ENCODE measurements at places on chromosomes 11 and 22.

GRCh38 chr11:100574894-100575769 lies 112.0 kb upstream of the ARHGAP42 start:
- no peak for DNase-seq

DNA sequence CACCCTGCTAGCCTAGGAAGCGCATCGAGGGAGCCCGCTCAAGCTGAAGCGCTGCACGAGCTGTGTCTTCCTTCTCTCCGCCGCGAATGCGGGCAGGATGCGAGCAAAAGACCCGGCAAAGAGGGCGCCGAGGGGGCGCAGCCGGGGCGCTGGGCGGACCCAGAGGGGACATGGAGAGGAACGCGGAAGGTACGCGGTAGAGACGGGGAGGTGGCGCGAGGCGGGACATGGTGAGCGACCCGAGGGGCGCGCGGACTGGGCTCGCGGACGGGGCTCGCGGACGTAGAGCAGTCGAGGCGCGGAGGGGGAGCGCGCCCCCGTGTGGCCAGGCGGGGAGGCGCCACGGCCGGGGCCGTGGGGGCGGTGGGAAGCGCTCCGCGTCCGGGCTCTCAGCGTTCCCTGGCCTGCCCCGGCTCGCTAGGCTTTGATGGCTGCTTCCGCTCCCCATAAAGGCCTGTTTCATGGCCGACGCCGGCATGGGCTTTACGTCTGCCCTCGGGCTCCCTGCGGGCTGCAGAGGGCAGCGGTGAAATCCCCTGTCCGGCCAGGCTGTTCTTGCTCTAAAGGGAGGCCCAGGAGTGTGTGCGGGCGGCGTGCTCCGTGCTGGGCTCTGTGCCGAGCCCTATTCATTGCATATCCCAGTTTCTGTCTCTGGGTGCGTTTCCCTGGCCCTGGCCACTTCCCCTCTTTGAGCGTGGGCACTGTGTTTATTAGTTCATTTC lies 31.2 kb upstream of the TRIM29 start:
- no peak for DNase-seq

DNA sequence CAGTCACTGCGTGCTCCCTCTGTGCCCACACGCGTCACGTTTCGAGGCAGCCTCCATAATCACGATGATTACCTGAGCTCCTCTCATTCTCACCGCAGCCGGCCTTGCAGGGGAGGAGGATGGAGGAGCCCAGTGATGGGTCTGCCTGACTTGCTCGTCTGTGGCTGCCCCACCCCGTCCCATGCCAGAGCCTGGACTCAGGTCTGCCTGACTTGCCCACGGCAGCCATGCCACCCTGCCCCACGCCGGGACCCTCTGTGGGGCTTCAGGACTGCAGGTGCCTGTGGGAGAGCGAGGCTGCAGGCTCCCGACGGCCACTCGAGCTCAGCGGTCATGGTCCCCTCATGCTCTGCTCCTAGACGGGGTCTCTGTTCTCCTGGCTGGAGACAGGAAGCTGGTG lies 1025.1 kb downstream of the BRD1 start:
- no peak for DNase-seq

DNA sequence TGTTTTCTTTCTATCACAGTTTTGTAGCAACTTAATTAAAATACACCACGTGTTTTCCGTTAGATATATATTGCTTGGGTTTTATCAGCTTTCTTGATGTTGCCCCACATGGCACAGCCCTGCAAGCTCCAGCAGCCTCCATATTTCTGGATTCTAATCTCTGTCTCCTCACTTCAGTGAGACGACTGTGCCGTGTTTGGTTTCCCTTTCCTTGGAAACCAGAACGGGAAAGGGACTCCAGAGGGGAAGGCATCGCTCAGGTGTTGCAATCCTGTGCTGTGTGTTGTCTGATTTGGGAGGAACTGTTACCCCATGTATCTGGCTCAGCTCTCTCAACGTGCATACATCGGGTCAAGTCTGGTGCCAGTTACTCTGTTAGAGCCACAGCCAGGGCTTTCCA lies 464.2 kb upstream of the B3GAT1 start:
- DNase-seq: no peak

GRCh38 chr11:69040581-69041260 lies 8.0 kb upstream of the TPCN2 start:
- no peak for DNase-seq

- no peak for DNase-seq
These were observed 26.8 kb upstream of the PHLDA2 start for GRCh38 chr11:2955906-2956476.

- DNase-seq: no peak
These were observed 75.4 kb downstream of the ME3 start for GRCh38 chr11:86596861-86597586.

DNA sequence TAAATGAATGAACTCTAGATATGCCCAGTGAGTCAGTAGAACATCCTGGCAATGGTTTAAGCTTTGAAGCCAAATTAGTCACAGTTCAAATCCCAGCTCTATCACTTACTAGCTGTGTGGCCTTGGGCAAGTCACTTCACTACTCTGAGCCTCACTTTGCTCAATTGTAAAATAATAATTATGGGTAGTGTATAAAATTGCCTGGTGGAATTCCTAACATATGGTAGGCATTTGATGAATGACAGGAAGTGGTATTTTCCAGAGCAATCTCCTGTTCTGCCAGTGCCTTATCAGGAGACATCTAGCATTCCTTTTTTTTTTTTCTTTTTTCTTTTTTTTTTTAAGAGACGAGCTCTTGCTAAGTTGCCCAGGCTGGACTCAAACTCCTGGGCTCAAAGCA lies 13.0 kb downstream of the SCN4B start:
- DNase-seq: no peak

DNA sequence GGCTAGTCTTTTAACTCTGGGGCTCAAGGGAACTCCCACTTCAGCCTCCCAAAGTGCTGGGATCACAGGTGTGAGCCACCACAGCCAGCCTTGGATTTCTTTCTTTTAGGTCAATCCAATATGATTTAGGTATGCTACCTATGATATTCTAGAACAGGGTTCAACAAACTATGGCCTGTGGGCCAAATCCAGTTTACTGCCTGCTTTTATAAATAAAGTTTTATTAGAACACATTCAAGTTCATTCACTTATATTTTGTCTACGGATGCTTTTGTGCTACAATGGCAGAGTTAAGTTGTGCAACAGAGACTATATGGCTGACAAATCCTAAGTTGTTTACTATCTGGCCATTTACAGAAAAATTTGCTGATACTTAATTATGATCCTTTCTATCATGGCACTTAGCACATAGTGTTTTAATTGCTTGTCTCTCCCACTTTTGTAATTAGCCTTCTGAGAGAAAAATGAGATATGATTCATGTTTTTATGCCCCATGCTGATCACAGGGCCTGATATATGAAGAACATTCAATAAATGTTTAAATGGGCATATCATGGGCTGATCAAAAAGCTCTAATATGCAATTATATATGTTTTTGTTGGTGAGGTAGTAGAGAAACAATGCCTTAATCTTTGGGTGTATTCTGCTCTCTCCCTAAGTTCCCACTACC lies 109.6 kb downstream of the STIM1 start:
- DNase-seq: no peak
